ENCODE measurements at places on chromosomes 5 and 9.

DNA sequence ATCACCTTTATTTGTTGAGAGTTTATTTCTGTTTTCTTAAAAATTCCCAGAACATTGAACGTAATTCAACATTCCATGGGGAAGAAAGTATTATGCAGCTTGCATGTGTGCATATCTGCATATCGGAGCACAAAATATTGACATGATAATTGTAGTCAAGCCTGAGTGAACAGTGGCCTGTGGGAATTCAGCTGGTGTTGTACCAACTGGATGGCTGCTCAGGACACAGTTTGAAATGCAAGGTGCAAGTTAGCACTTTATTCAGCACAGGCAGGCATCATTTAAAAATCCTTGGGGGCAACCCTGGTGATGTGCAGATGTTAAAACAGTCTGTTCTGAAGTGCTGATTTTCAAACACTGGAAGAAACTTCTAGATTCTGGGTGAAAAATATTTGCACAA is 82.4 kb downstream of the CNTLN start:
- DNase-seq, result no peak

DNA sequence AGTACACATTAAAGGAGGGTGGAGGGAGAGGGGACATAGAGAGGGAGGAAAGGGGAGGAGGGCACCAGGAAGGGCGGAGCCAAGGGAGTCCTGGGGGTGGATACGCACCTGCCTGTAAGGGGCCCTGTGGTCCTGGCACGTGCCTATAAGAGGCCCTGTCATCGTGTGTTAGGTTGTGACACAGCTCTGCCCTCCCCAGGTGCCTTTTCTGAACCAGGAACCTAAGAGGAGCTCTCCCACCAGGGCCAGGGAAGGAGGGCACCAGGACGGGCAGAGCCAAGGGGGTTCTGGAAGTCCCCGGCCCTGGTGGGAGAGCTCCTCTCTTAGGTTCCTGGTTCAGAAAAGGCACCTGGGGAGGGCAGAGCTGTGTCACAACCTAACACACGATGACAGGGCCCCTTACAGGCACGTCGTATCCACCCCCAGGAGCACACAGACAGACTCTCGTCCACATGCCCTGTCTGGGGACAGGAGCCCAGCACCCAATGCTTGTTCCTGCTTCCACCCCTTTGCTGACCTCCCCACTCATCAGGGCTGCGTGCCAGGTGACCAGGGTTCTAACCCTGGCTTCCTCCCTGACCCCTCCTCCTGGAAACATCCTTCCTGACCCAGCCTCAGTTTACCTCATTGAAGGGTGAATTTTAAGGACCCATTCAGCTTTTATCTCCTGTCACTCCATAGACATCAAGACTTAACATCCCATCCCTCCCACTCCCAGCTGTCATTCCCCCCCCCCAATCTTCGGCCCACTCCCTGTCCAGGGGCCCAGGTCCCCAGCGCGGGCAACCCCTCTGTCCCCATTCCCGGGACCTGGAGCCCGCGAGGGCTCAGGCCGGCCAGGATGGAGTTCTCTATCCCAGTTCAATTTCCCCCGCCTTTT is 12.9 kb upstream of the OLFM1 start:
- no peak for DNase-seq

DNA sequence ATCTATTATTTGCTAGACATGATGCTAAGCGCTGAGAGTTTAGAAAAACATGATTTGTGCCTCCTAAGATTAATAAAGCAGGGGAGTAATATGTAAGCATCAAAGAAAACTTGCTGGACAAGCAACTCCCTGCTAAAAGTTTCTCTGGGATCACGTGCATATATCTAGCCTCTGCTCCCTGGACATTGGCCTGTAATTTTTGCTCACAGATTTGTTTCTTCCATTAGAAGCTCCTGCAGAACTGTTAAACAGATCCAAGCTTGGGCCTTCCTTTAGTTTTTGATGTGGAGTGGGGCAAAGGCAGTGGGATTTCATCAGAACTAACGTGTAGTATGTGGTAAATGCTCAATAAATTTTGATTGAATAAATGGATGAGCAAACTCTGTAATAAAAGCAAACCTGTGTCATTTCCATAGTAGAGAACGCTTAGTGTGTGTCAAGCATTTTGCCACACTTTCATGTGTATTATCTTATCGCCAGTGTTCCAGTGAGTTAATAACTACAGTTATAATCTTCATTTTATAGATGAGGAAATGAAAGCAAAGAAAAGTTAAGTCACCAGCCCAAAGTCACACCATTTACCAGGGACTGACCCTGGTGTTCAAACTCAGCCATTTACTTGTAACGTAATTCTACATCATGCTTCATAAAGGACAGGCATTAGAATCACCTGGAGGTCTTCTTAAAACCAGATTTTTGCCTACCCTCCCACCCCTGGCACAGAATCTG is 100.3 kb downstream of the PCSK5 start:
- DNase-seq, result no peak

GRCh38 chr9:101995231-101995630 is 256.8 kb upstream of the GRIN3A start:
- peak; percentile 37 for DNase-seq

- DNase-seq, result no peak
These were observed 227.2 kb downstream of the RAB3C start for GRCh38 chr5:58810086-58810485.

DNA sequence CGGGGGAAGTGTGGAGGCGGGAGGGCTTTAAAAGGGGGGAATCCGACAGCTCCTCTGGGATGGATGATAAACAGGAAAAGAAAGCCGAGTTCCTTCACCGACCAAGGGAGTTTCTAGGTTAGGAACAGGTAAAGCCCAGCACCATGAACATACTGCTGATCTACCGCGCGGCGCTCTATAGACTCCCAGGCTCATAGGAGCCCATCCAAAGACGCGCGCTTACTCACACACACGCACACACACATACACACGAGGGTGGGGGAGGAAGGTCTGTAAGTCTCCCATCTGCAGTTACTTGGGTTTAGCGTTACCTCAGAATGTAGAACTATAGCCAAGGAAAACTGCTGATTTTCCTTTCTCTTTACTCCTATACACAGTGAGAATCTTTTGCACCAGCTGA is 2.6 kb upstream of the GABRB2 start:
- no peak for DNase-seq

DNA sequence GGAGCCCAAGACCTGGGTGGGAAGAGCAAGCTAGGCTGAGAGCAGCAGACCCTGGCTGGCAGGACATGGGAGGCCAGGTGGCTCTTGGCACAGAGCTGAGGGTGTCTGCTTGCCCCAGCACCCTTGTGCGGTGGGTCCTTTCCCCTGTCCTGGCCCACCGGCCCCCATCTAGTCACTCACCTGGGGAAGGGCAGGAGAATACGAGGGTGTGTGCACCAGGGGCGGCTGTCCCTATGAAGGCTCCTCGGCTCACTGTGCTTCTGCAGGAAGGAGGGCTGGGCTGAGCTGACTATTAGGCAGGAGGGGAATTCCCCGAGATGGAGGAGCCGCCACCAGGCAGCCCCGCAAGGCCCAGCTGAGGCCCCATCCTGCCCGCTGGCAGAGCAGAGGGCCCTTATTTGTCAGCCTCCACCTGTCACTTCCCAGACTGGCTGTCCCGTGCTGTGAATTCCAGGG is 6.1 kb upstream of the TNIP1 start:
- no peak for DNase-seq

- DNase-seq, result no peak
These were observed 242.5 kb downstream of the MLLT3 start for GRCh38 chr9:20379804-20380225.

GRCh38 chr9:116154976-116155697 is 1.5 kb downstream of the PAPPA start:
- DNase-seq, result no peak

DNA sequence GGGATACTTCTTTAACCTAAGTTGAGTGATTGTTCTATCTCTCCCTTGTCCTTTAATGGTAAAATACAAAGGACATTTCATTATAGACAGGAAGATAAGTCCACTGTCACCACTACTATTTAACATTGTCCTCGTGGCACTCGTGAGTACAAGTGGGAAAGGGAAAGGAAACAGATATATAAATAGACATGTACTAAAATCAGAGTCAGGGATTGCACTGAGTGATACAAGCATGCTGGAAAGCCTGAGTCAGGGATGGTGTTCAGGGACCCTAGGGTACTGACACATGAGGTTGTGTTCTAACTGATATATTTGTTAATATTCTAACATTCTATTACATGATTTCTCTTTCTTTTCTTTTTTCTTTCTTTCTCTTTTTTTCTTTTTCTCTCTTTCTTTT is 74.8 kb upstream of the FAM170A start:
- DNase-seq, result no peak

GRCh38 chr5:455806-456205 is 12.8 kb downstream of the EXOC3 start:
- no peak for DNase-seq

- no peak for DNase-seq
These were observed 10.1 kb downstream of the IFNA5 start for GRCh38 chr9:21294904-21295538.

- peak; percentile 9 for DNase-seq
These were observed 337.5 kb downstream of the ZNF608 start for GRCh38 chr5:124408738-124409453.

DNA sequence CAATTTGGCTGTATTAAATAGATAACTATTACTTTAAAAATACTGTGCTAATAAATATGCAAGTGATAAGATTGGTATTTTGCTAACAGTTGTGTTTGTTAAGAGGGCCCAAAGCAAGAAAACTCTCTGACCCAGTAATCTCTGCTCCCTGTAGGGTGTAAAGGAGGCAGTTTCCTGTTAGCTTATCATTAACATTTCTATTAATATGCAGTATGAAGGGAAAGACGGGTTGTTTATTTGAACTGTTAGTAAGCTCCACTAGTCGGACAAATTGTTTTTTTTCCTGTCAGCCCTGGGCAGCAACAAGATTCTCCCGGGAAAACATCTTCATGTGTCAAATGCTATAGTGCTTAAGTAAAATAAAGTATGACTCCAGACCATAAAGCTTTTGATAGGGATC is 35.6 kb downstream of the ERP44 start:
- no peak for DNase-seq

- no peak for DNase-seq
These were observed 48.4 kb downstream of the PTBP3 start for GRCh38 chr9:112285056-112285455.

GRCh38 chr5:89308606-89309040 is 425.6 kb upstream of the MEF2C start:
- DNase-seq, result no peak

DNA sequence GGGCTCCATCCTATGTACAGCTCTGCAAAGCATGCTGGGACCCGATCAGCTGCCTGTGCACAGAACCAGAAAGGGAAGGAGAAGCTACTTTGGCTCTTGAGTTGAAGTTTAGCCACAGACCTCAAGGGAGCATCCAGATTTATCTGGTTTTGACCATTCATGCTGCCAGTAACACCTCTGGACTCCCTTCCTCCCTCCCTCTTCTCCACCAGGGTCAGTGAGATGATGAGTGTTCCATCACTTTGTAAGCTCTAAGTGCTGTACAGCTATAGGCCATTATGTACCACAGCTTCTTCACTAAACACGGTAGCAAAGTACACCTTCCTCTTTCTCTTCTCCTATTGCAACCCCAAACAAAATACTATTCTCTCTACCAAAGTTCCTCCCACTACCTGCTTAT is 77.9 kb downstream of the GLIS3 start:
- no peak for DNase-seq

GRCh38 chr5:165035520-165035919 is 1530.1 kb downstream of the MAT2B start:
- DNase-seq, result no peak

GRCh38 chr9:34158362-34158869 is 20.4 kb upstream of the UBAP1 start:
- no peak for DNase-seq

GRCh38 chr9:35869621-35870216 is 482 bp downstream of the OR13J1 start:
- DNase-seq, result no peak

- no peak for DNase-seq
These were observed 552.4 kb upstream of the ZNF608 start for GRCh38 chr5:125298746-125299379.

- DNase-seq, result no peak
These were observed 10.5 kb downstream of the FAM81B start for GRCh38 chr5:95401626-95402025.

GRCh38 chr5:11588803-11589202 is 315.4 kb downstream of the CTNND2 start:
- DNase-seq, result no peak

DNA sequence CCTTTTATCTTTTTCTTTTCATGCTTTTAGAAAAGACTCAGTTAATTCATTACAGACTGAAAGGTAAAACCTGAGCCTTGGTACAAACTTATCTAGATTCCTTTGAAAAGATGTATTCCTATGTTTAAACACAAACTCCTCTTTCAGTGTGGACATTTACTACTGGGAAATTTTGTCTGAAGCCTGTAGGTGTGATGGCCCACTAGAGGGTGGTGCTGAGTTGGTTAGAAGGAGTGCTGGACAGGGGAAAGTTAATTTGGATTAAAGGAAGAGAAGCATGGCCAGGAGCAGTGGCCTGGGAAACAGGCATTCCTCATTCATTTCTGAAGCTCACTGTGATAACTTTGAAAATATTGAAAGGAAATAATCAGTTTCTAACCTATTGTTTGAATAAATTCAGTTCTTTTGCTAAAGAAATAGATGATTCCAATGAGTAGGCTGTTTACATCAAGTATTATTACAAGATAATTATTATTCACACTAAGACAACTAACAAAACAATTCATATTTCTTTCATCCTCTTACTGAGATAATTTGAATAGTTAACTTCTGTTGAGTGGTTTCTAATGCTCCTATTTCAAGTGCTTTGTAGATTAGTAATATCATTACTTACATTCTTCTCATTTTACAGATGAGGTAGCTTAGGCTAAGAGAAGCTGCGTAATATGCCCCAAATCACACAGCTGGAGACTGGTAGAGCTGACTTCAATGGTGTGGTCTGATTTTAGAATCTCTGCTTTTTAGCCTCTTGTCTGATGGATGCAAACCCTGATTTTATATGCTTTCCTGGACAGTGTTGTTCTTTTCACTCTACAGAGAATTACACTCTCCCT is 150.9 kb downstream of the ADGRV1 start:
- DNase-seq, result peak; percentile 35

GRCh38 chr9:123825342-123826060 is 104.4 kb downstream of the DENND1A start:
- DNase-seq, result no peak

Data from COLO829 (cell line).